ENCODE measurements at places on chromosomes 7 and 10.
A peak's percentile ranks its signal among the peaks of the same experiment; 100 is the strongest.

- H3K27ac ChIP-seq, result no peak overlapping the region
- no peak for DNase-seq
- peaks cover 12% of the 10 kb centered on the region for H3K4me1 ChIP-seq
- peaks cover 7% of the 10 kb centered on the region for H3K36me3 ChIP-seq
These were observed 74.3 kb upstream of the GNAI1 start for GRCh38 chr7:80060218-80060806.

DNA sequence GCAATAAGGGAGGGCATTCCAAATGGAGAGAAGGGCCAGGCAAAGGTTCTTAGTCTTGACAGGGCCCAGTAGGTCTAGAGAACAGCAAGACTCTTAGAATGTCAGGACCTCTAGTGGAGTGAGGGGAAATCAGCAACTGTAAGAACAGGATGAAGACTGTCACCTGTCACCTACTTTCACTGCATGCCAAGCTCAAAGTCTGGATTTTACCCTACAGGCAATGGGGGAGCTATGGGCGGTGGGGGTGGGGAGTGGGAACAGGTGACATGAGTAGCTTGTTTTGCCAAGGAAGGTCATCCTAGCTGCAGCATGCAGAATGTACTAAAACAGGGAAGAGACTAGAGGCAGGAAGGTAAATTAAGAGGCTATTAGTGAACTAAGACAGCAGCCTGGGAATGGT is 18.3 kb downstream of the GOT1 start:
- H3K4me3 ChIP-seq, result no peak overlapping the region
- no peaks in the 10 kb centered on the region for H3K4me1 ChIP-seq
- H3K36me3 ChIP-seq, result peaks cover 28% of the 10 kb centered on the region
- DNase-seq, result no peak
- H3K27me3 ChIP-seq, result no peaks in the 10 kb centered on the region

GRCh38 chr7:5603241-5604140 is 178.0 kb downstream of the RNF216 start:
- peaks cover 3% of the 10 kb centered on the region for H3K4me1 ChIP-seq
- peaks cover 7% of the 10 kb centered on the region for H3K36me3 ChIP-seq
- no peak for DNase-seq
- peak overlapping the region; percentile 39 for H3K27ac ChIP-seq
- H3K4me3 ChIP-seq, result no peak overlapping the region

DNA sequence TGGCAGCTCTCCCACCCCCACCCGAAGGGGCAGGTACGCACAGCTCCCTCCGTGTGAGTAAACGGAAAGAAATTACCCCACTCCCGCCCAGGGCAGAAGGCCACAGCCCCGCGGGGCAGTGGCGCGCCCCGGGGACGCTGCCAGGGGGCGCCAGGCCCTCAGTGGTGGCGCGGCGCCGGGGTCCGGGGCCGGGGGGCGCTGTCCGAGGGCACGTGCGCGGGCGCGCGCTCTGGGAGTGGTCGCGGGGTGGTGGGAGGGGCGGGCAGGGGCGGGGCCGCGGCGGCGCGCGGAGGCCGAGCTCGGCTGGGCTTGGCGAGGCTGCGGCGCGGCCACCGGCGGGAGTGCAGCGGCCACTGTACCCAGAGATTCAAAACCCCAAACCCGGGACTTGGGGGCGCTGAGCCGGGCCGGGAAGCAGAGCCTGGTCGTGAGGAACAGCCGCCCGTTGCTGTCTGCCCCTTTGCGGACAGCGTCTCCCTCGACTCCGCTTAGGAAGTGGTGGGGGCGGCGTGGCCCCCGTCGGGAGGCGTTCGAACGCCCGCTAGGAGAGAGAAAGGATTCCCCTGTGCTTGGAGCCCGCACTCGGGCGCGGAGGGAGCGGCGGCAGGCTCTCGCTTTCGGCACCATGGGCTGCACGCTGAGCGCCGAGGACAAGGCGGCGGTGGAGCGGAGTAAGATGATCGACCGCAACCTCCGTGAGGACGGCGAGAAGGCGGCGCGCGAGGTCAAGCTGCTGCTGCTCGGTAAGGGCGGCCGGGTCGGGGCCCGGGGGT is at the start of gene GNAI1:
TSS of gene GNAI1 (plus strand) at position 296 of the 773 bp plus-strand sequence. CDS start at position 626, 330 bp downstream.
- H3K27ac ChIP-seq, result peak within 1 kb of the TSS; percentile 85
- no peaks in the 10 kb centered on the region for H3K36me3 ChIP-seq
- H3K4me1 ChIP-seq, result peaks cover 39% of the 10 kb centered on the region
- H3K4me3 ChIP-seq, result peak within 1 kb of the TSS; percentile 98
- peak; percentile 70 for DNase-seq
- no peaks in the 10 kb centered on the region for H3K27me3 ChIP-seq

GRCh38 chr10:29007748-29008610 is 280.9 kb upstream of the LYZL1 start:
- H3K4me3 ChIP-seq, result no peak overlapping the region
- no peaks in the 10 kb centered on the region for H3K36me3 ChIP-seq
- H3K27me3 ChIP-seq, result no peaks in the 10 kb centered on the region
- H3K27ac ChIP-seq, result peak overlapping the region; percentile 7

DNA sequence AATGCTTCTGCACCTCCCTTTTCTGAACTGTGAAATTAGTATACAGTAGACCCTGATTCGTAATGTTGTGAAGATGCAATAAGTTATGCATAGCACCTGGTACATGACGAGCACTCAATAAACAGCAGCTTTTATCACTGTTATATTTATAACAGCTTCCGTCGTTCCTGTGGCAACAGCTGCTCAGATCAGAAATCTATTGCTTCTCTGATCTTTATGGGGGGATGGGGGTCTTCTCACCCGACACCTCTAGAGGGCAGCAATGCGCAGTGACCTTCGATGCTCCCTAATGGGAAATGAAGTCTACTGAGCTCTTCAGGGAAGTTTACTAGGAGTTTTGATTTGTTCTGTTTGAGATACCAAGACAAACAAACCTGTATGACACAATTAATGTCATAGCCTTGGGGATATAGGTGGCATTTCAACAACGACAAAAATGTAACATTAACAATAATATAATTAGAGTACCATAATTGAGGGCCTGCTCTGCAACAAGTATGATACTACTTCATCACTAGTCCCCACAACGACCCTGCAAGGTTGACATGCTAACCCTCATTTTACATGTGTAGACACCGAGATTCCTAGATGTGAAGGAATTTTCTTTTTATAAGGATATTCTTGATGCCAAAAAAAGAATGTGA is 289.6 kb downstream of the SFMBT2 start:
- no peaks in the 10 kb centered on the region for H3K4me1 ChIP-seq
- H3K4me3 ChIP-seq, result no peak overlapping the region
- DNase-seq, result no peak
- H3K27me3 ChIP-seq, result peaks cover 75% of the 10 kb centered on the region
- H3K27ac ChIP-seq, result no peak overlapping the region

DNA sequence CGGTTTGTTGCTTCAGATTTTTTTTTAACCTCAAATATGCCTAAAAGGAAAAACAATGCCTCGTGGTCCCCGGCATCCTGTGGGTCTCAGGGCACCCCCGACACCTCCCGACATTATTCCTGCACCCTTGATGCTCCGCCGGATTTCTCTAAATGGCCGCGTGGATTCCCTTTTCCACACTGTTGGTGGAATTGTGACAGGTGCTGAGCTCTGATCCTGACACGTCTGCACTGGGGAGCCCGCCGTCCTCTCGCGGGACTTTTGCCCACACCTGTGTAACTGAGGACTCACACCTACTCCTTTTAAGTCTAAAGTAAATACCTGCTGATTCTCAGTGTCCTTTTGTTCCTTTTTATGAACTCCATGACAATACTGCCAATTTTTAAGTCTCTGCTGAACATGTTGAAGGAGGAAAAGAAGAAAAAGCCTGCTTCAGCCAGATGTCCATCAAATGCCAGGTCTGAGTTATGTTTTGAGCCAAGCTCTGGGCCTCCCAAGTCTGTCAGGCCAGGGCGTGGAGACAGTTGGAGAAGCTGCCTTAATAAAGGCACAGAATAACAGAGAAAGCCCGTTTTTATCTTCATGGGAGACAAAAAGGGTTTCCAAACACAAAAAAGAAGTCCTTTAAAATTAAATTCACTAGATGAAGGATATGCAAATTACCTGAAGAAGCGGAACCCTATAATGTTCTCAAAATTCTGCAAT is 568.2 kb downstream of the DNAJB6 start:
- no peak overlapping the region for H3K4me3 ChIP-seq
- H3K4me1 ChIP-seq, result no peaks in the 10 kb centered on the region
- no peaks in the 10 kb centered on the region for H3K36me3 ChIP-seq
- no peak for DNase-seq
- peaks cover 4% of the 10 kb centered on the region for H3K27me3 ChIP-seq
- no peak overlapping the region for H3K27ac ChIP-seq

GRCh38 chr7:150502519-150502918 is 12.2 kb upstream of the GIMAP7 start:
- no peak overlapping the region for H3K4me3 ChIP-seq
- peaks cover 4% of the 10 kb centered on the region for H3K27me3 ChIP-seq
- no peaks in the 10 kb centered on the region for H3K4me1 ChIP-seq
- no peaks in the 10 kb centered on the region for H3K36me3 ChIP-seq
